Activated B cell treated with CpG ODN at 0.5 μM for 24 hours (primary cell): ENCODE measurements at places on chromosomes 6 and 20.

- DNase-seq = no peak
Observed at GRCh38 chr6:6694368-6694780, 105.9 kb downstream of the LY86 start.

- no peak for DNase-seq
Observed at GRCh38 chr20:1357921-1358671, 29.2 kb upstream of the SDCBP2 start.

- DNase-seq = no peak
Observed at GRCh38 chr20:61628901-61629601, 377.0 kb downstream of the CDH4 start.

DNA sequence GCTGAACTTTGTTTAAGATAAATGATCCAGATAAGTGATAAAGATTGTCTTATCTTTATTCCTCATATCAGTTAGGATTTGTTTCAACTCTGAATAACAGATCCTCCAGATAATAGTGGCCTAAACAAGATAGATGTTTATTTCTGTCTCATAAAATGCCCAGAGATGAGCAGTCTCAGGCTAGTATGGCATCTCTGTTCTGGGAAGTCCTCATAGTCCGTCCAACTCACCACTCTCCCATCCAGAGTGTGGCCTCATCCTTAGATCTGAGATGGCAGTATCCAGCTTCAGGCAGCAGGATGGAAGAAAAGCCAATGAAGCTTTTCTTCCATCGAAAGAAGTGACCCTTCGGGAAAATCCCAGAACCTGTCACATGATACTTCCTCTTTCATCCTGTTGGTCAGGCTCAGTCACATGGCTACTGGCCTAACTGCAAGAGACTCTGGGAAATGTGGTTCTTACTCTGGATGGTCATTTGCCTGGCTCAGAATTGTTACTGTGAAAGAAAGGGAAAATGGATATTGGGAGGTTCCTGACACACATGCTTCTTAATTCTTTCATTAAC lies 29.4 kb upstream of the TAGAP start:
- DNase-seq = no peak

DNA sequence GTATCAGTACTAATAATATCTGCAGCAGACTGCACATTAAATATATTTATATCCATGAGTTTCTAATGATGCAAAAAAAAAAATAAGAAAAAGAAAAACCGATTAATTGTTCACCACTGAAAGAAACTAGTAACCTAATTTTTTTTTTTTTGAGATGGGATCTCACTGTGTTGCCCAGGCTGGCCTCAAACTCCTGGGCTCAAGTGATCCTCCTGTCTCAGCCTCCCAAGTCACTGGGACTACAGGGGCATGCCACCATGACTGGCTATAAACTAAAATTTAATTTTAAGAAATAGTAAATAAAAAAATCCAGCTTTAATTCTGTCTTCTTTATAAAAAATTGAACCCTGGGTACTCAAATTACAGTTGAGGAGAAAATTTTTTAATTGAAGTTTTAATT lies 358.2 kb downstream of the QKI start:
- DNase-seq = no peak

DNA sequence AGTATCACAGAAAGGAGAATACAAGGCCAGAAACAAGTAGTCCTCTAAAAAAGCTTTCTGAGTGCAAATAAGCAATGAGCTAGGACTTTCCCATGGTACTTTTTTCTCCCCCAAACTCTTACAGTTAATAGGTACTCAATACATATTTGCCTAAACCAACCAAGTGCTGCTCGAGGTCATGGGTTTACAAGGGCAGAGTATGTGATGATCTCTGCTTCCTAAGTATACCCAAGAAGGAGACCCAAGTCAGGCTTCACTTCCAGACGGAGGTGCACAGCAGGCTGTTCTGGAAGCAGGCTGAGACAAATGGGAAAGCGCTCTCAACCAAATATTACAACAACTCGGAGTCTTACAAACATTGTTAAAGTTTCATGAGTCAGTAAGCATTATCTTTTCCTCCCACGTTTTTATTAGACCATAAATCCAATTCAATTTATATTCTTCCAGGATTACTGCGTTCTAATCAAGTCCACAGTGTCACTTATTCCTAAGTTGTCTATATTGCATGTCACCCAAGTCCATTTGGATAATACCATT lies 8.1 kb downstream of the FYN start:
- DNase-seq = no peak

- no peak for DNase-seq
Observed at GRCh38 chr6:87066449-87067333, 28.2 kb downstream of the CGA start.

DNA sequence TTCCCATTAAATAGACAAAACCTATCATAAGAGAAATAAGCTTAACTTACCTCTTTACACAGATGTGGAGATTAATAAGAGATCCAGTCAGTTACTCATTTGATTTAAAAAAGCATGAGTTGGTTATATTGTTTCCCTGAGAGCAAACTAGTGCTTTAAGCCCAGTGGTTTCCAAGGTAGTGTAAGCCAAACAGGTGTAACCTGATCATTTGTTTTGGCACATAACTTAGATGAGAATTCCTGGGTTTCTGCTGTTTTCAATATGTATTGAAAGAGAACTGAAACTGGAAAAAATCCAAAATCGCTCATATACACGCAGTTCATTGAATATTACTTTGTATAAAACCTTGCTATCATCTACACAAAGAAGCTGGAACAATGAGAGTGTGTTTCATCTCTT lies 30.5 kb upstream of the SMIM8 start:
- DNase-seq = no peak

DNA sequence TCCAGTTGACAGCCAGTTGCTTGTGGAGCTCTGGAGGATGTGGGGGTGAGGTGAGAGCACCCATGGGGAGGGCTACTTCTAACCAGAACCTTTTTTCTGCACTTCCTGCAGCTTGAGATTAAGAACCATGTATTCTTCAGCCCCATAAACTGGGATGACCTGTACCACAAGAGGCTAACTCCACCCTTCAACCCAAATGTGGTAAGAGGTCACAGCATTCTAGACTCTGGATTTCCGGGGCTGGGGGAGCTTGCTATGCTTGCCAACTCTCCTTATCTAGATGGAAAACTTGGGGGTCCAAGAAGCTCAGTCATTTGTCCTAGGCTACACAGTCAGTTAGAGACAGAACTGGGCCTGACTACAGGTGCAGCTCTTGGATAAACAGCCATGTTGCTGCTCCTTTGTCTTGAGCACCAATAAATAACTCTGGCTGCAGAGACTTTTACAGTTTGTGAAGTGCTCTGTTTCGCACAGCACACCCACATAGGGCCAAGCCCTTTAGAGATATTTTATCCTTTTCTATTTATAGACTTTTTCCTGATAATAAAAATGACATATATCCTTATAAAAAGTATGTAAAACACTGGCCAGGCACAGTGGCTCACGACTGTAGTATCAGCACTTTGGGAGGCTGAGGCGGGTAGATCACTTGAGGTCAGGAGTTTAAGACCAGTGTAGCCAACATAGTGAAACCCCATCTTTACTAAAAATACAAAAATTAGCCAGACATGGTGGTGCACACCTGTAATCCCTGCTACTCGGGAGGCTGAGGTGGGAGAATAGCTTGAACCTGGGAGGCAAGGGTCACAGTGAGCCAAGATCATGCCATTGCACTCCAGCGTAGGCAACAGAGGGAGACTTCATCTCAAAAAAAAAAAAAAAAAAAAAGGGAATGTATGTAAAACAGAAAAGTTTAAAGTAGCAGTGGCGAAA lies 10.6 kb upstream of the IFT52 start:
- DNase-seq = no peak

DNA sequence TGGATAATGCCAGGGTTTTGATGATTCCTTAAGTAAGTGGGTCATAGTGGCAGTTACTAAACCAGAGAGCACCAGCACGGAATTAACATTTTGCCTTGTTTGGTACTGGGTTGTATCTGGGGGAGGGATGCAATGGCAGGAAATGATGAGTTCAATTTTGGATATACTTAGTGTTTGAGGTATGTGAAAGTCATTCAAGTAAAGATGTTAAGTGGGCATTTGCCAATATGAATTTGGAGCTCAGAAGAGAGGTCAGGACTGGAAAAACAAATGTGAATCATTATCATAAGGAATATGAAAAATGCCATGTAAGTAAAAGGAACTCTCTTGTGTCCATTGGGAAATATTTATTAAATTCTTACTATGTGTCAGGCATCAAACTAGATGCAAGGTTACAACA lies 6.2 kb downstream of the PXT1 start:
- no peak for DNase-seq

DNA sequence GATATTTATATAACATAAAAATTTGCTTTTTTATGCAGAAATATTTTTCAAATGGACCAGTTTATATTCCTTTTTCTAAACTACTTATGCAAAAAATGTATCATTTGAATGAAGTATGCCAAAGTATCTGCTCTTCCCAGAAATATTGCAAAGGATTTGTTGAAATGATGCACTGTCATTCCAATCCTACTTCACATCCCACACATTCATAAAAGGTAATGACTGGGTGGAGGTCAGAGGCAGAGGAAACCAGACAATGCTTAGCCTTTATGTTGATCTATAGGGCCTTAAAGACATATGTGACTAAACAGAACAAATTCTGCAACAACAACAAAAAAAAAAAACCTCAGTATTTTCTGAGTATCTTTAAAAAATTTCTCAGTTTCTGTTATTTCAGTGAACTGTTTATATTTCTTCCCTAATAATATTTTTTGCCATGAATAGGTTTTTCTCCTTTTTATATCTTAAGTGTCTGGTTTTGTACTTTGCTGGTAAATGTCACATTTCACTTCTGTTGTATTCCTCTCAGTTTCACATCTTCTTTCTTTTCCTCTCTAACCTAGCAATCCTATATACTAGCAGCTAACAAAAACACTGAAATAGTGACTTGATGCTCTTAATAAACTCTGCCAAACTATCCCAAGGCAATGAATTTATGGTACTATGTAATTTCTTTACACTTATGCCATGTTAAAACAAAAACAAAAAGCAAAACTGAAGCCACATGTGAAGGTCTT lies 374.1 kb downstream of the BCKDHB start:
- no peak for DNase-seq

DNA sequence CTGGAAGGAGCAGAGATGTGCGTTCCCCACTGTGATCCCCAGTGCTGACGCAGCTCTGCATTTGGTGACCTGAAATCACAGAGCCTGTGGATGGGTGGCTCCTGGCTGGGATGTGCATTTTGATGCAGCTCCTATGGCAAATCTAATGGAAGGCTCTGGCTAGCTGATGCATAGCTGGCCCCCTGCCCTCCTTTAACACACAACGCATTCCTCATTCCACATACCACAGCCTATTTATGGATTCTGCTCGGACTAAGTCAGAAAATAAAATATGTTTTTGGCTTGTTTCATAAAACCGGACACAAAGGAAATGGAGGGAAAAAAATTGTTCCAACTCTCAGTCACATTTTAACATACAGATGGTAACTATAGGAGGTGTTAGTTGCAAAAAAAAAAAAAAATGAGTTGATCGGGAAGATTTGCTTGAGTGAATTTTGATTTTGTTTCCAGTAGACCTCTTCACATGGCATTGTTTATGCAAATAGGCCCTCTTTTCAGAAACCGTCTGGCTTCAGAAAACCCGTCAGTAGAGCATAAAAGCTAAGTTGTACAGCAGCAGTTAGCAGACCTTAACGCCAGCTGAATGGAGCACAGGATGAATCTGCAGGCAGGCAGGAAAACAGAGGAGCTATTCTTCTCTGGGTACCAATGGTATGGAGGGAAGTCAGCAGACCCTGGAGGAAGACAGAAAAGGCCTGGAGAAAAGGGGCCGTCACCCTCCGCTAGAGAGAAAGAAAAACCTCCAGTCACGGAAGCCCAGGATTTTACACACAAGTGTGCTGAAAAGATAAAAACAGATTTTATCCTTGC lies 215.4 kb downstream of the HDGFL1 start:
- no peak for DNase-seq

DNA sequence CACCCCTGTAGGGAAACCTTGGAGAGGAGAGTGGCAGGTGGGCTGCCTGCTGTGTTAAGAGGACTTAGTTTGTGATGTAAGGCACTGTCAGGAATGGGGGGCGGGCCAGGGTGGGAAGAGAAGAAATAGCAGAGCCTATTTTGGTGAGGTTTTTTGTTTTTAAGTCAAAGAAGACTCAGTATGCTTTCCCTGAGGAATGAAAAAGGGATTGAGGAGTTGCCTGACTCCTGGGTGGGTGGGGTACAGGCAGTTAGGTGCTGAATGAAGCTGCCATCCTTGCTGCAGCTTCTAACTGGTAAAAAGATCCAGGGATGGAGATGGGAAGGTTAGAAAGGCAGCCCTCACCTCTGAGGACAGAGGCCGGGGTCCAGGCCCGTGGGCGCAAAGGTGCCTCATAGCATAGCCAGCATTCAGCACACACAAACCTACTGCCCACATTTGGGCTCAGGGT lies 37.9 kb downstream of the PLCG1 start:
- DNase-seq = no peak

DNA sequence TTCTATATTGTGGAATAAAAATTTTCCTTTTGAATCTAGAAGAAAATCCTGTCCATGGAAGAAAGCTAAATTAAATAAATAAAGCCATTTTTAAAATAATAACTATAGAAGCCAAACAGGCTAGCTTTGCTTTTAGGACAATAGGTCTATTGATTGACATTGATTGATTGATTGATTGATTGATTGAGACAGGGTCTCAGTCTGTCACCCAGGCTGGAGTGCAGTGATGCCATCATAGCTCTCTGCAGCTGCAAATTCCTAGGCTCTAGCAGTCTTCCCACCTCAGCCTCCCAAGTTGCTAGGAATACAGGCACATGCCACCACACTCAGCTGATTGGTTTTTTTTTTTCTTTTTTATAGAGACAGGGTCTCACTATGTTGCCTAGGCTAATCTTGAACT lies 97.9 kb downstream of the COL12A1 start:
- no peak for DNase-seq

GRCh38 chr6:44073612-44074438 lies 53.4 kb downstream of the MRPL14 start:
- DNase-seq = no peak

GRCh38 chr6:109834131-109834530 lies 143.0 kb downstream of the FIG4 start:
- no peak for DNase-seq

DNA sequence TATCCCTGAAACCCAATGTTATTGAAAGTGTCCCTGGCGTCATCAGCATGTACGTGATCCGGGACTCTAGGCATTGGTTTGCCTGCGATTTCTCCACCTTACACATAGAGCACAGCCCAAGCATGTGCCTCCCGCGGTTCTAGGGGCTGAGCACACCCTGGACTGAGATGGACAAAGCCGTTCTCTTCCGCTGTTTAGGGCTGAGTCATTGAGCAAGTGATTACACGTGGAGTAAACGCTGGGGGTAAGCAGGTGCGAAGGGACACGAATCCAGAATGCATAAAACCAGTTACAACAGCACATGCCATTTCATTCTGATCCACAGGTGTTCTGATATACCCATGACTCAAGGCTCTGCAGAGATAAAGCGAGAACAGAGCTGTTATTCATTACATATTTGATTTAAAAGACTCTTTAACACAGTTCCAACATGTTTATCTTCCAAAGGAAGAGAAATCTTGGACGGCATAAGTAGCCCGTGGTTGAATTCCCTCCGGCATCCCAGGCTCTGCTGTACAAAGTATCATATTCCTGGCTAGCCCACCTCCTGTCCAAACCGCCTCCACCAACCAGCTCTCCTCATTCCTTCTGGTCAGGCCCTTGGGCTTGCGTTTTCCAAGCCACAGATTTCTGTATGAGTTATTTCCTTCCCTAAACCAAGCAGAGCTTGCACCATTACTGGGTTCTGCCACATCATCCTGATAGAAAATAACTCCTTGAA lies 36.1 kb upstream of the THBS2 start:
- no peak for DNase-seq
